Vagina (tissue), 2 donors: ENCODE measurements at places on chromosomes 4 and X.

DNA sequence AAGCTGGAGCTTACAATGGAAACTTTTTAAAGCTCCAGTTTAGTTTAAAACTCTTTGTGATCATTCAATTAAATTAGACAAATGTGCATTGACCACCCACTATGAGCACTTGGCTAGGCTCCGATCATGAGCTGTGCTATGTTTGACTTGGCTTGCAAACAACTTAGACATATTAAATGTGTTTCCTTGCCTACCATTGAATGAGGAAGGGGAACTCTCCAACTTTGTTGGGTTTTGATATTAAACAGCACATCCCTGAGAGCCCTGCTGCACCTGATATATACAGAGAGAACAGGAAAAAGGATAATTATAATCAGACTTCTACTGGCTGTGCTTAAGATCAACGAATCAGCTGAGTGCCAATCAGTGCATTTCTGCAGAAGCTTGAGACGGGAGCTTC is 71.4 kb upstream of the ADGRL3 start:
- DNase-seq = no peak

DNA sequence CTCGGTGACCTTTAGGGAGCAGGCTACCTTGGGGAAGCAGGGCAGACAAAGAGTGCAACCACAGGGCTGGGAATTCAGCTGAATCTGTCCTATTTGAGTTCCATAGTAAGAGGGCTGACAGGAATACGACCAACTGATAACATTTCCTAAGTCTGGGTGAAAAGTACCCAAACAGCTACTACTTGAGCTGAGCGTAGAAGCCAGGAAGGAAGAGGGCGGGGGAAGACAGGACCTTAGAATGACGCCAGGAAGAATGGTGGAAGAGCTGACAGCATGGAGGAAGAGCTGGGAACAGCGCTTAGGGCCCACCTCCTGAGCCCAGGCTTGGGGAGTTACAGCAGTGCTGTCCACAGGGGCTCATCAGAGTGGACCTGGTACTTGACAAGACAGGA is 14.4 kb downstream of the MECP2 start:
- DNase-seq = no peak

GRCh38 chr4:37970702-37971101 is 10.5 kb downstream of the PTTG2 start:
- DNase-seq = no peak

DNA sequence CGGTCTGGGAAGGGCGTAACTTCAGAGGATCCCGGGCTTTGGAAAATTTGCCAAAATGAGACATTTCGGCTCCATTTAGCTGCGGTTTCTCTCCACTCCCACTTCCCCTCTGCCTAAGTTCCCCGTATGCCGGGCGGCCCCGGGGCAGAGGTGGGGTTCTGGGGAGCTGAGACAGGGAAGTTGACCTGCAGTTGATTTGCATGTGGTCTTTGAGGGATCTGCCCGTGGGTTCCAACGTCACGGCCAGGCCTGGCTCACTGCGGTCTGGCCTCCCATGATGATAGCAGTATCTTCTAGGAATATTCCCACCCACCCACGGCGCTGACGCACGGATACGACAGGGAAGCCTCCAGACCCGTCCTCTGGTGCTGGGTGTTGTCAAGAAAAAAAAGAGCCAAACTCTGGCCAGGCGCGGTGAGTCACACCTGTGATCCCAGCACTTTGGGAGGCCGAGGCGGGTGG is 27.3 kb upstream of the CRLF2 start:
- no peak for DNase-seq

DNA sequence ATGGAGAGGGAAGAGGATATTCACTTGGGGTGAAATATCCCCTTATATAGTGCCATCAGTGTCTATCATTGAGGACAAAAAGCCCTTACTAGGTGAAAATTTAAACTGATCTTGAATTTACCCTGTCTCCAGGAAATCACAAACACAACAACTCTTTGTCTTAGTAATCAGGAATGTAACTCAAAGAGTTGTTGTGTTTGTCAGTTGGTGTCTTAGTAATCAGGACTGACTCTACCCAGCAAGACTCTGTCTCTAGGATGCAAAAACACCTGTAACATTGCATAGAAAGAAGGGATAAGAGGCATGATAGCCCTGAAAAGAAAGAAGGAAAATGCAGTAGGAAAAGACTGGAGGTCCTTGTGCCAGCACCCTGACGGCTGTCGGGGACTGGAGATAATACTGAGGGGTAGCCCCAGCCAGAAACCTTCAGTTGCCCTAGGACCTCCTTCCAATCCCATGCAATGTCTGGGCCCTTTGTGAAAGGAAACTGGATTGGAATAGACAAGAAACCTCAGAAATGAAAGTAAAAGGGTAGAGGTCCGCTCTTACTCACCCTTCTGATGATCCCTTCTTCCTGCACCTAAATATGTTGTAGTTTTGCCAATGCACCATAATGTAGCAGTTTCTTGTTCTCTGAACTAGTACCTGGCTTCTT is 45.3 kb downstream of the HMGB2 start:
- DNase-seq = no peak

DNA sequence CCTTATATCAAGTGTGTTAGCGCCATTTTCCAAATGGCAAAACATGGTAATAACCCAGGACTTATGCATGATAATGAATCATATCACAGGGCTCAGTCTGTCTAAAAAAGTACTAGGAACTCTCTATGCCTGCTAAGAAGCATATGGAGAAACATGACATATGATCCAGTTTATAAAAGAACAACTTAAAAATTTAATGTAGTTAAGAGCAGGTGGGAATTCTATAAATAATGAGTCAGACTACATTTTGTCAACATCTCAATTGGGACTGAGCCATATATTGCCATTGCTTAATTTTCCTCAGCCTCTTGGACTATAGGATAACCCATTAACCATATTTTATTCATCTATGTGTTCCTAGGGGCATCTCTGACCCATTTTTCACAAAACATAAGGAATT is 360.4 kb upstream of the AGA start:
- no peak for DNase-seq

GRCh38 chrX:104833401-104833800 is 267.4 kb downstream of the IL1RAPL2 start:
- no peak for DNase-seq

DNA sequence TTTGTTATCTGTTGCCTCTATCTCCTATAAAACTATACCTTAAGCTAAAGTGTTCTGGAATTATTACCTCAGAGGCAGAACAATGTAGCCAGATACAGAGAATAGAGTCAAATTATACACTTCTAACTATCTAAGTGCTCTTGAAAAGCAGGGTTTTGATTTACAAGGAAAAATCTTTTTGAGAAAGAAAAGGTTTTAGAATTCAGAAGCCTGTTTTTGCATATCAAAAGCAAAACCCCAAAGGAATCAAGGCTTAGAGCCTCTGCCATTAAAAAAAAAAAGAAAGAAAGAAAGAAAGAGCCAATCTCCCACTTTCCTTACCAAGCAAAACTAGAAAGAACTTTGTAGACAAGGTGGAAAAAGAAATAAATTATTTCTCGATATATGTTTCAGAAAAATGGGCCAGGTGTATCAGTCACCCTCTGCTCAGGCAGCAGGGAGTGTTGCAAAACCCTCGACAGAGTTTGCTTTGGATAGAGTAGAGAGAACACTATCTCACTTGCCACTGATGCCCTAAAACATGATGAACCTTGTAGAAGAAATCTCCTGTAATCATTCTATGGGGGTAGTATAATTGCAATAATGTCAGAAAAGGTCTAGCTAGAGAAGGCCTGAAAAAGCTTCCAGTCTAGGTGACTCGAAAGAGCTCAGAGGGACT is 318.3 kb downstream of the PCDH10 start:
- no peak for DNase-seq

DNA sequence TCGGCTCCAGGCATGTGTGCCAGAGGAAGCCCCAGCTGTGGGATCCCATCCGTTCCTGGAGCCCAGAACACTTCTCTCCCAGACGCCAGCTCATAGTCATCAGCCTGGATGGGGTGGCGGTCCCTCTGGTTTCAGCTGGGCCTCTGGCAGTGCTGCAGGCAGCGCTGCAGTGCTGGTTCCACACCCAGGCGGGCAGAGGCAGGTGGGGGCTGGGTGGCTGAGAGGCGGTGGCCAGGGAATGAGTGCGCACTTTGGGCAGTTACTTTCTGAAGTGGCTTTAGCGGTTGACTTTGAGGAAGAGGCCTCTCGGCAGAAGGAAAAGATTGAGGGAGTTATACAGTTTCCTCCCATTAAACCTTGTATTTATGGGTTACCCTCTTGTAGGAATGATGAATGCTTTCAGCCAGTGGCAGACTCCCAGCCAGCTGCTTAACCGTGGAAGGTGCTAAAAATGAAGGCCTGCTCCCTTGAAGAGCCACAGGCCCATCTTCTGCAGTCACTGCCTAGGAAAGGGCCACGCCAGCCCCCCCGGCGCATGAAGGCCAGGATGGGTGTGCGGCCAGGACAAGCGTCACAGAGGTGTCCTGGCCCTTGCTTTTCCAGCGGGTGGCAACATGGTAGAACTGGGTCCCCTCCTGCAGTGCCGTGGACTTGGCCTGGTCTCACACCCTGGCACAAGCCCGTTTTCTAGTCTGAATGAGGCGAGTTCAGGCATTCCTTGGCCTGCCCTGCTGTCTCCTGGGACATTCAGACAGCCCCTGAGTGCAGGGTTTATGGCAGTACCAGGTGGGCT is 9.9 kb downstream of the TADA2B start:
- no peak for DNase-seq

GRCh38 chr4:21742326-21742725 is 206.2 kb downstream of the KCNIP4 start:
- DNase-seq = no peak

DNA sequence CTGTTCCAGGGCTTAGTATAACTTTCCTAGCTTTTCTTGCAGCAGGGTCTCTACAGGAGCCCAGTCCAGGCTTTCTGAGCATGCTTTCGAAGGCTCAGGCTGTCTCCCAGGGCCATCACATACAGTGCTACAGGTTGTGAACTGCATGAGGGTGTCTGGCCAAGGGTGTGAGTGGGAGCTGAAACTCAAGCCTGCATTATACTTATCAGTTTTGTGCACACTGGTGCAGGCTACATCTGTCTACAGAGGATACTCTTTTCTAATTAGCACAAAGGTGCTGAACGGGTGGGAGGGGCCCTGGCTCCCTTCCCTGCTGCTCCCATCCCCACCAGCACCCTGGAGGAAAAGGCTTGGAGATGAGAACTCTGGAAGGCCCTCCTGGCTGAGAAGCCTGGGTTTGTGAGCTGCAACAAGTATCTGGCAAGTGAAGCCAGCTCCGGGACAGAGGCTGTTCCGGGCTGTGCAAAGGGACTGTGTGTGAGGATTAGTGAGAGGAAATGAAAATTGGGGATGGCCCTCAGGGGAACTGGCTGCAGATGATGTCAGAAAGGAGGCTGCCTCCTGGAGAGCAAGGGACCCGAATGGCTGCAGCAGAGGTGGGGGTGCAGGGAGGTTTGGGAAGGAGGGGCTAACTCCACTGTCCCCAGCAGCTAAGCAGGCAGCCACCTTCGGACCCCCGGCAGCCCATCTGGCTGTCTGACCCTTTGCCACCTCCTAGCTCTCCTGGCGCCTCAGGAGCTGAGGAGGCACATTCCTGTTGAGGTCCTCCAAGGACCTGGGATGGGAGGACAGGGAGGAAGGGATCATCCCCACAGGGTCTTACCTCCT is 68.5 kb downstream of the EFNB1 start:
- no peak for DNase-seq

DNA sequence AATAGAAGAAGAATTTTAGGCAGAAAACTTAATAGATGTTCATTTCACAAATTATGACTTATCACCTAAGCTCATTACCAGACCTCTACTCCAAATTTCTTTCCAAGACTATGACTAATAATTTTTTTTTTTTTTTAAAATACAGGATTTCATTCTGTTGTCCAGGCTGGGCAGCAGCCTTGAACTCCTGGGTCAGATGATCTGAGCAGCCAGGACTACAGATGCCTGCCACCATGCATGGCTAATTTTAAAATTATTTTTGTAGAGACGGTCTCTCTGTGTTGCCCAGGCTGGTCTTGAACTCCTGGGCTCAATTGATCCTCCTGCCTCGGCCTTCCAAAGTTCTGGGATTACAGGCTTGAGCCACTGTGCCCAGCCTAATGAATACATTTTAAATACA is 119.2 kb downstream of the ARHGAP10 start:
- no peak for DNase-seq

DNA sequence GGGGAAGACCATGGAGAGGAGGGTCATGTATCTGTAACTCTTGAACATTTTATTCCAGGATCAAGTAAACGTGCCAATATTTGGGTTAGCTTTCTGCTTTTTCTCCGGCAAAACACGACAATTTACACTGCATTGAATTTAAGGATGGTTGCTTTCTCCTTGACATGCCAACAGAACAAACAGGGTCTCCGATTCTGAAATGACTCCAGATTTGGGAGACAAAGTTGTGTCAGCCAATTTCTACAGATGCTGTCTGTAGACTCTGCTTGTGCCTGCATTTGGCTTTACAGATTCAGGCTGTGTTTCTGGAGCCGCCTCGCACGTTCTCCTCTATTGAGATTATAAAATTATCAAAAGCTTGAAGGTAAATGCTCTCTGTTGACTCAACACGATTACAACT is 207.0 kb downstream of the ASMT start:
- no peak for DNase-seq

GRCh38 chr4:24640366-24640765 is 56.0 kb upstream of the DHX15 start:
- peak; percentile 44 for DNase-seq

DNA sequence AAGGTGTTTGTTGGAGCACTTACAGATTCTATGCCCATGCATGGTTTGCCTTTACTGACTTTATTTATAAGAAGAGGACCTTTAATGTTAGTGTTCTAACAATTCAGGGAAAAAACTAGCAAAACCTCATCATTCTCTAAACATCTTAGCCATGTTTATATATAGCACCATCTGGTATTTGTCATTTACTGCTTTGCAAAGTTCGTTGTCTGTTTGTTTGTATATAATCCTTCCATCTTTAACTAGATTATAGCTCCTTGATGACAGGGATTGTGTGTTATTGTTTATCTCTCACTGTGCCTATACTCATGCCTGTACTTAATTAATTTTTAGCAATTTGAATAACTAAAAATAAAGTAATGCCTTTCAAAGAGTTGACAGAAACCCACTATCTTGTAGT is 170.6 kb upstream of the PACRGL start:
- DNase-seq = no peak

- no peak for DNase-seq
Measured at GRCh38 chr4:169200361-169201030, 70.3 kb downstream of the SH3RF1 start.

- no peak for DNase-seq
Measured at GRCh38 chr4:140935254-140935653, 179.1 kb upstream of the TBC1D9 start.

DNA sequence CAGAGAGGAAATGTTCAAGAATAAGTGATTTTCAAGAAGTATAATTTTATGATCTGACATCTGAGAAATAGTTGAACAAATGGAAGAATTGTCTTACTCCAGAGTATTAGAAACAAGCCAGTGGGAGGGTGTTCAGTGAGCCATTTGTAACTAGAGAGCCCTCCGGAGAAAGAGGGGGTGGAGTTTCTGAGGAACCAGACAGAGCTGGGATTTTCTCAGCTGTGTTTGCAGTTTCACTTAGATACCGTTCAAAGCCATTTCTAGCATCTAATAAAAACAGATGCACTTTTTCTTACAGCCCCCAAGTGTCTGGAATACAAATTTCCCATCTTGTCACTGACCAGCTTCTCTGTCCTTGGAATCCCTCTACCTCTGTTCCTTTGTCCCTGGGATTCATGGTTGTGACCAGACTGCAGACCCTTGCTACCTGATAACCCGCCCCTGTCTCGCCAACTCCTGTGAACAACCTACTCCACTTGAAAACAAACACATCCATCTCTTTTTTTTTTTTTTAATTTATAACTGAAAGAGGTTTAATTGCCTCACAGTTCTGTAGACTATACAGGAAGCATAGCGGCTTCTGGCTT is 132.8 kb upstream of the KLF3 start:
- no peak for DNase-seq

- DNase-seq = no peak
Measured at GRCh38 chr4:158259955-158260575, 49.8 kb downstream of the TMEM144 start.

GRCh38 chrX:54042609-54043021 is 1.7 kb downstream of the PHF8 start:
- no peak for DNase-seq
